C1 segment of cervical spinal cord (tissue), 14 donors: ENCODE measurements at places on chromosomes 6 and 20.
A peak's percentile ranks its signal among the peaks of the same experiment; 100 is the strongest.

DNA sequence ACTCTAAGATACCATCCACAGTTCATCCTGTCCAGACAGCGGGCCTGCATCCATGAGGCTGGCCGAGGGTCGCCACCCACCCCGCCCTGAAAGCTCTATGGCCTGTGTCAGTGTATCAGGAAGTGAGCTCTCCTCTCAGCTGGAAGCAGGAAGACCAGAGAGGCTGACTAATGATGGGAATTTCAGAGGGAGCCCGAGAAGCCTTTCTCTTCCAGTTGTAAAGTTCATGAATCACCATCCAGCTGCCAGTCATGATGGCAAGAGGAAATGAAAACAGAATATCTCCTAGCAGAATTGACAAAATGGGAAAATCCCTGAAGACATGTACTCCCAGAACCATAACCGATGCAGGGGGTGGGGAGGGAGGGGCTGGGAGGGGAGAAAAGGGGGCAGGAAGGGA is 109.6 kb upstream of the RPS6KA2 start:
- DNase-seq, result no peak

GRCh38 chr6:75815756-75816155 is 66.7 kb downstream of the MYO6 start:
- no peak for DNase-seq

- DNase-seq, result no peak
These were observed 34.8 kb downstream of the BLOC1S5 start for GRCh38 chr6:8029243-8029870.

- DNase-seq, result no peak
These were observed 198.6 kb downstream of the FOXA2 start for GRCh38 chr20:22385602-22386305.

DNA sequence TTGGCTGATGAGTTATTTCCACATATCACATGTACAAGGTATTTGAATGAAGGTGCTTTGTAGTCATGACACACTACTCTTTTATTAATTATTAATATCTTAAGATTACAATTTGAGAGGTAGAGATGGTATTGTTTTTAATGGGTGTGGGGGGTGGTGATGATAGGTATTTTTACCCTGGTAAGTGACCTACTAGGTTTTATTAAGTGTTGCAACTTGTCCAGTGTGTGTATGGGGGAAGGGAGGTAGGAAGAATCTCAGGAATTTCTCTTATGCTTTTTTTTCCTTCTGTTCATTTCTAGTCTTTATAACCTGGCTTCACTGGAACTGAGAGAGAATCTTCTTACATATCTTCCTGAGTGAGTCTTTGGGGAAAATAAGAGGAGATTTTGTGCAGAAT is 101.4 kb downstream of the LRRC1 start:
- no peak for DNase-seq

- no peak for DNase-seq
These were observed 6.0 kb downstream of the PCMT1 start for GRCh38 chr6:149755300-149756260.

DNA sequence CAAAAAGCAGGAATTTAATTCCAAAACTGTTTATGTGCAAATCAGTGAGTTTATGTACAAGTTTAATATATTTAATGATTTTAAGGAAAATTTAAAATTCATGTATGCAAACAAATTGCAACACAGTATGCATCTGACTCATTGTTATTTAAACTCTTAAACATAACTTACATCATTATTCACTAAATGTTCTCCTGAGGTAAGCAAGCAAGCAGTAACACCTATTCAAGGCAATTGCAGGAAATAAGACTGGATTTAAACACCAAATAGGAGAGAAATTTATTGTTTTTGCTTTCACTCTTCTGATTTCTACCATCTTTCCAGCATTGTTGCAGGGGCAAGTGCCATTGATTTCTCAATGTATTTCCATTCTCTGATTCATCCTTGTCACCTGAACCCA is 239.5 kb downstream of the TFAP2A start:
- DNase-seq, result no peak

DNA sequence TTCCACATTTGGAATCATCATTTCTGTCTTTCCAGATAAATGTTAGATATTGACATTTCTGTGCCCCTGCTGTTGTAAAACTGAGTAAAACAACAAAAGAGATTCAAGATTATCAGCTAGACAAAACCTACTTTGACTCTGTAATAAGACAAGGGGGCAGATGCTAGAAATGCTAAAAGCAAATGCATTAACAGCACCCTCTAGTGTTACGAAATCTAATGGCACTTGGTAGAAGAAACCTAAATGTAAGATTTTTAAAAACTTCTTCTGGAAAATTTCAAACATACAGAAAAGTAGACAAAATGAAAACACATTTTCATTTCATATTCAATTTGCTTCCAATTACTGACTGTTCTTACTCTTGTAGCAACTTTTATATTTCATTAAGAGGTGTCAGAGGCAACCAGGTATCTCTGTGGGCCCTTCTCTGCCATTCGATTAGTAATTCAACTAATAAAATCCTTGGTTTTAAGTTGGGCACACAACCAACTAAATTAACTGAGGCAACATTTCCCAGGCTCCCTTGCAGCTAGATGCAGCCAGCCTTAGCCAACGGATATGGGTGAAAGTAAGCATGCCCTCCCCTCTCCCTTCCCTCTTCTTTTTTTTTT is 45.0 kb downstream of the SLC23A2 start:
- no peak for DNase-seq

- no peak for DNase-seq
These were observed 5.8 kb upstream of the PACSIN1 start for GRCh38 chr6:34459899-34460593.

DNA sequence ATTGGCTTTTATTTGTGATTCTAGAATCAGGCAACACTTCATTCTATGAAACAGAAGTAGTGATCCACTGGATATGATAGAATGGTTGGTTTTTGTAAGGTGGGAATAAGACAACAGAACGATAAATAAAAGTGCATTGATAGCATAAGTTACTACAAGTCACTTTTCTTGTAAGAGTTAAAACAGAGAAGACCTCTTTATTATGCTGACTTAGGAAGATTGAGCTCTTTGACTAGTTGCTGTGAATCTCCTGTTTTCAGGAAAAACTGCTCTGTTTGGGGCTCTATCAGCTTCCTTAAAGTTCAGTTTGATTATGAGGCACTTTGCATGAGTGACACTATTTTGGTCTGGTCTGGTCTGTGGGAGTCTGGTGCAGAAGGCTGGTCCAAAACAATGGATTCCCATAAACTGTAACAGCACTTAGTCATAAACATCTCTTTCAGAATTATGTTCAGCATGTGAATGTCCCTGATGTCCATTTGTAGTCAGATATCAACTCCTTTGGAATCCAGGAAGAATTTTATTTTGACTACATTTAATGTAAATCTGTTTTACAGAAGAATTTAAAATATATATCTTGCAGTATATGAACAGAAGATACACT is 35.0 kb upstream of the DSE start:
- DNase-seq, result no peak

DNA sequence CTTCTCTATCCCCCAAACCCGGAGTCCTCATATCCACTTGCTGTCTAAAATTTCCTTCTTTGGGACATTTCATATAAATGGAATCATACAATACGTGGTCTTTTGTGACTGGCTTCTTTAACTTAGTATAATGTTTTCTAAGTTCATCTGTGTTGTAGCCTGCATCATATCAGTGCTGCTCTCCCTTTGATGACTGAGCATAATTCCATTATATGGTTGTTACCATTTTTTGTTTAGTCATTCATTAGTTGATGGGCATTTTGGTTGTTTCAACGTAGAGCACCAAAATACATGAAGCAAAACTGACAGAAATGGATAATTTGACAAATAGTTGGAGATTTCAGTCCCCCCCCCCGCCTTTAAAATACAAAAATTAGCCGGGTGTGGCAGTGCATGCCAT is 71.5 kb downstream of the ZFAND3 start:
- DNase-seq, result no peak

GRCh38 chr6:137542713-137543112 is 48.5 kb upstream of the OLIG3 start:
- no peak for DNase-seq

DNA sequence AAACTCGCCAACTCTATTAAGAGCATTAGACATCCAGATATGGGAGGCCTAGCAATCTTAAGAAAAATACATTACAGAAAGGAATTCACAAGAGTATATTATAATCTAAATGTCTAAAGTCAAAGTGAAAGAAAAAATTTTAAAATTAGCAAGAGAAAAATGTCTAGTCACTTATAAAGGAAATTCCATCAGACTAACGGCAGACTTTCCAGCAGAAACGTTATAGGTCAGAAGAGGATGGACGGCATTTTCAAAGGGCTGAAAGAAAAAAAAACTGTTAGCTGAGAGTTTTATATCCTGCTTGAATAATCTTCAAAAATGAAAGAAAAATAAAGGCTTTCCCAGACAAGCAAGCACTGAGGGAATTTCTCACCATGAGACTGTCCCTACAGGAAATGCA is 269.0 kb downstream of the HDGFL1 start:
- no peak for DNase-seq

- no peak for DNase-seq
These were observed 1.6 kb upstream of the SERPINB1 start for GRCh38 chr6:2843138-2843740.

DNA sequence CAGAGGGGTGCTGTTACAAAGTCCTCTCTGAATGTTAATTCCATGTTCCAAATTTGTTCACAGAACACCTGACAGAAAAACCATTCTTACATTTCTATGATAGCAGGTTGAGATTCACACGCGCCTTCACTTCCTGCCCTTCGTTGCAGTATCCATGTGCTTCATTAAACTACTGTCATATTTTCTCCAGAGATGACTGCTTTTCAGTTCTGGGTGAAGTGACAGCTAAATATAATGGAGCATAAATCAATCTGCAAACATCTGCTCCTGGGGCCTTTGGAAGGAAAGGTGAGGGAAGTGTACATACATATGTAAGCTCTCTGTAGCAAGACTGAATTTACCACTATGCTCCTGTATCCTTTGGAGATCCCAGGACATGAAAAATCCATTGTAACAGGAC is 750.2 kb downstream of the HDGFL1 start:
- DNase-seq, result no peak

DNA sequence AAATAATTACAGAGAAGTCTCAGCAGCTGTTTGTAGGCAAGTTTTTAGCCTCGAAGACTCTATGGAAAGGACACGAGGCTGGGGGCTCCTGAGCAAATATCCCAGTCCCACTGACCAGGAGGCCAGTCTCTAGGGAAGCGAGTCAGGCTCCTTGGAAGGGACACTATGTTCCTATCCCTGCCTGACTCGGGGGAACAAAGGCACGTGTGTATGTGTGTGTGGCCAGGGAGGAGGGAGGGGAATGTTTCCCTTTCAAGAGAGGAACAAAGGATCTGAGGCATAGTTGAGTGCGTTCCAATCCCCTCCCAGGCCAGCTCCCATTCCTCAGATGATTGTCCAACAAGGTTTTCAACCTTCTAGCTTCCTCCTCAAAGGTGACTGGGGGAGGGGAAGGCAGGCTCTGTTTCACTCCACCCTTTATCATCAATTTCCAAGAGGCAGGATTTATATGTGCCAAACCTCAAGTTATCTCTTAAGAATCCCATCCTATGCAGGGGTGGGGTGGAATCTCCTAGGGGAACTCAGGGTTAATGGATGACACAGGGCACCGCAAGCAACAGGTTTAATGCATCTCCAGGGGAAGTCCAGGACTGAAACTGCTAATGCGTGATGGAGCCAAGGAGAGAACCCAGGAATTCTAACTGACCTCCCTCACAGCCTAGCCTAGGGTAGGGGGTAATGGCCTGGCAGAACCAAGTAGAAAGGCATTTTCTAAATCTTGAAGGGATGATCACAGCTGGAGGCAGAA is 9.9 kb downstream of the BCL2L1 start:
- peak; percentile 45 for DNase-seq

DNA sequence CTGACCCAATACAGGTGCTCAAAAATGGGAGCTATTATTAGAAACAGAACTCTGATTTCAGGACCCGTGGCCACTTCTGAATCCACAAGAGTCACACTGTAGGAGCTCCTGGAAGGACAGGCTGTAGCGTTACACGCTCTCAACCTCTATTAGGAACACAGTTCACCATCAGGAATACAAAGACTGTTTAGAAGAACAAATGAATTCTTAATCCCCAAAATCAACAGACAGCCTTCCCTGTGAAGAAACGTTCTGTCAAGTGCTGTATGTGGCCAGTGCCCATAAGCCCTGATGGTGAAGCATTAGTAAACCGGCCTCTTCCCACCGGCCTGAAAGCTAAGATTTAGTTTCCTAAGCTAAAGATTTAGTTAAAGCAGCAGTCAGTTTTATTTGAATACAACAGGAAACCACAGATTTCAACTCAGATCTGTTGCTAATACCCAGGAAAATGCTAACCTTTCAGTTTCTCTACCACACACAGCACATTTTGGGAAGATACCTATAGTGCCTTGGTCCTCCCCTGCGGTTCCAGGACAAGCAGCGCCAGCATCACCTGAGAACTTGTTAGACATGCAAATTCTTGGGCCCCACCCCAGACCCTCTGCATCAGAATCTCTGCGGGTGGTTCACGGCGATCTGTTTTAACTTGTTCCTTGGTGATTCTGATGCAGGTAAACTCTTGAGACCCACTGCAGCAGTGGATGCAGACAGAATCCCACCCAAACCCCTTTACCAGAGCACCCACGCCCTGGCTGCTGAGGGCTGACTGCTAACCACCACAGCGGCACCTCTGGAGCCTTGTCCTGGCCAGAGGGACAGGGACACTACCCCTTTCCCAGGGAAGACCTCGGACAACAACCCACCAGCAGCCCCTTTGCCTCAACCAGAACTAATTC is 33.4 kb downstream of the MTRES1 start:
- DNase-seq, result no peak

DNA sequence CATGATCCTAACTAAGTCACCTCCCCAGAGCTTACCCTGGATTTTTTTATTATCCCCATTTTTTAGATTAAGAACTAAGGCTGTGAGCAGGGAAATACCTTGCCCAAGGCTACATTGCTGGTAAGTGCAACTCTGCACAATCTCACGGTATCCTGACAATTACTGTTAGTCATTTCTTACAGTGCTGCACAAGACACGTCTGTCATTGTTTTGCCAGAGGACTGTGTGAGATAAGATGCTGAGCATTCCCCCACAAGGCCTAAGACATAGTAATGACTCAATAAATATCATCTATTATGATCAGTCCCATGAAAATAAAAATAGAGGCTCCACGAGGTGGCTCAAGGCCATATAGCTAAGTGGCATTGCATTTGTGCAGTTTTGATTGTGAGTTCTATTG is 21.0 kb downstream of the PFDN4 start:
- no peak for DNase-seq

DNA sequence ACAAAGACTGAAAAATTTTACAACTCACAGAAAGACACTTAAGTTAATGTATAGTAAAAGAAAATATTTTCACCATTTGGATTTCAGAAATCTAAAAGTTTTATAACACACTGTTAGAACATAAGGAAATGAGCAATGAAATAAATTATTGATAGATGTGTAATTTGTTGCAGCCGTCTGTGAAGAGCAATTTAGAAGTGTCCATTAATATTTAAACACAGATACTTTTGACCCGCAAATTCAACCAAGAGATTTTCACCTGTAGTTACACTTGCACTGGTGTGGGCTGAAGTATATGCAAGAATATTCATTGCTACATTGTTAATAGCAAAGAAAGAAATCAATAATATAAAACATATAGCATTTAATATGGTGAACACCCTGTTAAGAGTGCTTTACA is 14.6 kb upstream of the SLC17A3 start:
- no peak for DNase-seq
